ENCODE measurements at places on chromosomes 6 and 20. TPM values are rescaled to one million over a fixed set of nuclear protein-coding genes. Genes with fewer than 3 reads are reported as not detected.

DNA sequence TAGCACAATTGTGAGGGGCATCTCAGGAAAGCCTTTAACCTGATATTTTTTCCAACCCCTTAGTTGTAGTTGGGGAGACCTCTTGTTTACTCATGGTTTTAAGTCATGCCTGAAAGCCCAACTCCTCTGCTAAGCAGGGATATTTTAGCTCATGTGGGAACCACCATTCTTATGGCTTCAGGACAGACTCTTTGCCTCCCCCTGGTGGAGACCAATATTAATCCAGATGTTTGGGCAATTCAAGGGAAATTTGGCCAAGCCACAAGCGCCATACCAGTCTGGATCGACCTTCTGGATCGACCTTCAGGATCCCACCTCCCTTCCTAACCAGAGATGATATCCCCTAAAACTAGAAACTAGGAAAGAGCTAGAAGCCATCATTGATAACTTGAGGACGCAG lies 211.2 kb downstream of the C6orf118 start:
- DNase-seq = no peak

- no peak for DNase-seq
Measured at GRCh38 chr6:116003668-116004067, 57.0 kb downstream of the FRK start.

- DNase-seq = no peak
Measured at GRCh38 chr6:143742070-143742954, 64.5 kb downstream of the PHACTR2 start.

GRCh38 chr20:8800089-8800488 lies 268.8 kb upstream of the PLCB4 start:
- no peak for DNase-seq

DNA sequence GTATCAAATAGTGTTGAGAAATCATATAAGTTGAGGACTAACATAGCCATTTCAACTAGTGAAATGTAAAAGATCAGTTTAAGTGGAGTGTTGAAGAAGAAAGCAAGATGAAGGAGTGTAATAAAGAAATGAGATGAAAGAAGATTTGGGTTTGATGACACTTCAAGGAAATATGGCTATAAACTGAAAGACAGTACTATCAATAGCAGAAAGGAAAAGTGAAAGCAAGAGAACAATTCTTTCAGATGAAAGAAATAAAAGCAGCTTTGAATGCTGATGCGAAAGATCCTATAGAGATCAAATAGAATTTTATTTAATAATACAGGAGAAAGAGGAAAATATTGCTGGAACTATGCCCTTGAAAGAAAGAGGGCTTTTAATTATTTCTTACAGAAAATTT lies 92.8 kb upstream of the PRSS16 start:
- DNase-seq = no peak

Gene MUC22
- total RNA-seq = not detected

Gene RWDD2A
- 1.5 TPM for total RNA-seq
